ENCODE measurements at places on chromosomes 3 and 15.

DNA sequence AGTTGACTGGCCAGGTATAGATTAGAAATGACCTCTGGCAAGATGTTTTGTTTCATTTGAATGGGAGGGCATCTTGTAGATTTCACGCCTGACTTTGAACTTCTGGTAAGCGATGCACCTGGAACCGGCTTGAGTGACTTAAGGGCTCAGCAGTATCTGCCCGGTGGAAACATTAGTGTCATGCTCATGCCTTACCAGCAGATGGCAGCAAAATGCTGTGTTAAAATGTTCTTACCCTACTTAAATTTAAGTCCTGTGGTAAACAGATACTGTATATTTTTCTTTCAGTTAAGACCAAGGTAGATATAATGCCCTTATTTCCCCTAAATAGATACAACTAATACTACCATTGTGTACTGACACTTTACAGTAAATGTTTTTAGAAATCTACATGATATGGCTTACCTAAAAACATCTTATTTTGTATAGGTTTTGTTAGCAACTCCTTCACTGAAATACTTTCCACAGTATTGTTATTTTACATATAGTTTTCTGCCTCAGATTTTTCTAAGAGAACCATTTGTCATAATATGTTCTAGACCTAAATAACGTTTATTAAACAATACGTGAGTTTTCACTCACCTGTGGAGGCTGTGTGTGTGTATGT, 25.5 kb downstream of the ASB7 start:
- DNase-seq = peak; percentile 66

DNA sequence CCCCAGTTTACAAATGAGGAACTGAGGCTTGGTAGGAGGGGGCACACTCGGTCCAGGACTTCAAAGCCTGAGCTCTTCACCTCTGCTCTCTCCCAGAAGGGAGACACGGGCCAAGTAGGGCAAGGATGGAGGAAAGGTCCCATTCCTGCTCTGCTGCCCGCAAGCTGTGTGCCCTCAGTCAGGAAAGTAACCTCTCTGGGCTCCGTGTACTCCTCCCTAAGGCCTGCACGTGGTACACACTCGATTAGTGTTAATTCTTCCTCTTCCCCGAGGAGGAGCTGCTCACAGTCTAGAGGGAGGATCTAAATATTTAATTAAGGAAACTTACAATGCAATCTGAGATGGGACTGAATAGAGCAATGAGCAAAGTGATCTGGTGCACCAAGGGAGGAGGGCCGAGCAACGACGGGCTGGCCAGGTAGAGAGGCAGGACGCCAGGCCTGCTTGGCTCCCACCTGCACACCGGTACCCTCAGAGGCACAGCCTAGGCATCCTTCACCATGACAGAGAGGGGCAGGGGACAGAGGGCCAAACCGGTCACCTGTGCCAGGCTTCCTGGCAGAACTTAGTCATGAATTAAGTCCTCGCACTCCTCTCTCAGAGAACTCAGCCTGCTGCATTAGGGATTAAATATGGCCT, 47.2 kb upstream of the IQSEC1 start:
- DNase-seq = no peak

DNA sequence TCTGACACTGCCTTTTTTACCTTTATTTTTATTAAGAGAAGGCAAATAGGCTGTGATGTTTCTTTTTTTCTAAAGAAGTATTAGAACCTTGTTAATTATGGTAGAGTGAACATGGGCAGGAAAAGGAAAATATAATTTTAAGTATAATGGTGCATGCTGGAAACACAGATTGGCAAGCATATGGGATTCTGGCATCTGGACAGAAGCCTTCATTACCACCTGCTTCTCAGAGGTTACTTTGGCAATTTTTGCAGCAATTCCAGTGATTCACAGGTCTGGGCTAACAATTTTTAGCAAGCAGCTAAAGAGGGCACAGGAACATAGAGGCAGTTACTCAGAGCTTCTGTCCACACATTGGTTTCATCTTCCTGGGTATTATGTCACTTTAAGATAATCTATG, 258.3 kb downstream of the DIPK2A start:
- DNase-seq = no peak

DNA sequence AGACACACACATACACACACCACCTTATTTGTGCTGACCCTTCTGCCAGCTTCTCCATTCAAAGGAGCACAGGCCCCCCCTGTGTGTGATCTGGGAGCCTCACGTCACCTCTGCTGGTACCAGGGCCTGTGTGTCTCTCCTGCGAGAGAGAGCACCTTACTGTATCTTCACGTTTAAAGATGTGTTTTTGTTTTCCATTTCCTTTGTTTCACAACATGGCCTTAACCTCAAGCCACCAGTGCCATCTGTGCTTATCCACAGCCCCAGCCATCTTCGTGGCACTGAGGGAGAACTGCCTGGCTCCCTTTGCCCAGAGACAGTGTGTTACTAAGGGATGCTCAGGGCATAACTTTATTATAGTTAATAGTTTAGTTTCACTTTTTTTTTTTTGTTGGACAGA, 52.3 kb downstream of the ABHD2 start:
- DNase-seq = no peak

Data from CD14-positive monocyte (primary cell).